ENCODE measurements at places on chromosomes 1 and 21.

DNA sequence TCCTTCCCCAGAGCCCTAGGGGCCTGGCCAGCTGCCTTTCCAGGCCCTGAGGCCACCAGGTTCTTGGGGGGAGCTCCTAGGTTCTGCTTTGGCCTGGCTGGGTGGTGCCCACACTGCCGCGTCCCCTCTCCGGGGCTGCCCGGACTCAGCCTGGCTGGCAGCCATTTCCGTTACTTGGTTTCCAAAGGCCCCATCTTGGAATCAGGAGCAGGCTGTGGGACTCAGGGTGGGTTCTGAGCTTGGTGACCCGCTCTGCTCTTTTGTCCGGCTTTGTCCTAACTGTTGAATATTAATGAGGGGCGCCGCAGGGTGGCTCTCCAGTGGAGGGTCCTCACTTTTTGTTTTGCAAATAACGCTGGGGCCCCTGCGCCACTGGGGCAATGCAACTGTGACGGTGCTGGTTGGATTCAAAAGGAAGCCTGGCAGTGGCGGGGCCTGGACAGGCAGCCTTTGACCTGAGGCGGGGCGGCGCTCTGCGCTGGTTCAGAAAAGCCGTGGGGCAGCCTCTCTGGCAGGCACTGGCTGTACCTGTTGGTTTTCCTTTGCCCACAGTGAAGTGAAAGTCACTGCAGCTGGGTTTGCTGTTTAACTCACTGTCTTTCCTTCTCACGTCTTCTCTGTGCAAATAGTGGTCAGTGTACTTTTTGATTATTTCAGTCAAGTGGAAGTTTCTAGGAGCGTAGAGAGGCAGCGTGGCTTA, 20.2 kb downstream of the SKI start:
- no peak for DNase-seq

DNA sequence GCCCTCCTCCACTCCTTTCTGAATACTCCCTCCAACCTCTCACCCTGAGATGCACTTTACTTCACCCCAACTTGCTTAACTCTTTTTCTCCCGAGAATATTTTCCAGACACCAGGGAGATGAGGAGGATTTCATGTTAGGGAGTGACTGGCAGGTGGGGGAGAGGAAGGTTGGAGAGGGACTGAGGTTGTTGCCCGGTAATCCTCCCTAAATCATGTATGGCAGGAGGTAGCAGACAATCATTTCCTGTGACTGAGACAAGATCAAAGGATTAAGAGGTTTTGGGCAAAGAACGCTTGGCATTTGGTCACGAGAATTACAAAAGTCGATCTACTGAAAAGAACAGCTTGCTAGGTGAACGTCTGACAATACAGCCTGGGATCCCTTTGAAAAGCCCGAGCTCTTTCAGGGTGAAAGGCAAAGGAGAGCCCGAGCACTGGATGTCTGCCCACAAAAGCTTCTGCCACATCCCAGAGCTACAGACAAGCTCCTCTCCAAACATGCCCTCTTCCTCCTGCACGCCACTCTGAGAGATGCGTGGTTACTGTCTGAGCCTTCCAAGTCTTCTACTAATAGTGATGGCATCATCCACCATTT, 154.1 kb downstream of the DAB1 start:
- no peak for DNase-seq

DNA sequence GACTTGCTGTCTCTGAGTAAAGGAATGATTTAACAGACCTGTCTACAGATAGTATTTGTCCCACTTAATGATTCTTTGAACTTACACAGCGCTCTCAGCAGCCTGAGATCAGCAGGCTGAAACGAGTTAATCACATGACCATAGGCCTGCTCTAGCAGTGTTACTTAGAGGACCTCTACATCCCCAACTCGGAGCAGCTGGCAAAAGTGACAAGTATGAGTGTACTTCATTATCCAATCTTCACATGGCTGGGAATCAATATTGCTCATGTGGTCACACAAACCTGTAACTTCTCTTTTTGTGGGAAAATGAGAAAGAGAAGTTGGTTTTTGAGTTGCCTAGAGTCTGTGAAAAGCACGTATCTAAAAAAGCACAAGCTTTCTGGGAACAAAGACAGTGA, 11.4 kb upstream of the ATP13A2 start:
- no peak for DNase-seq

GRCh38 chr1:210700511-210700910, 371.8 kb downstream of the HHAT start:
- DNase-seq: no peak

DNA sequence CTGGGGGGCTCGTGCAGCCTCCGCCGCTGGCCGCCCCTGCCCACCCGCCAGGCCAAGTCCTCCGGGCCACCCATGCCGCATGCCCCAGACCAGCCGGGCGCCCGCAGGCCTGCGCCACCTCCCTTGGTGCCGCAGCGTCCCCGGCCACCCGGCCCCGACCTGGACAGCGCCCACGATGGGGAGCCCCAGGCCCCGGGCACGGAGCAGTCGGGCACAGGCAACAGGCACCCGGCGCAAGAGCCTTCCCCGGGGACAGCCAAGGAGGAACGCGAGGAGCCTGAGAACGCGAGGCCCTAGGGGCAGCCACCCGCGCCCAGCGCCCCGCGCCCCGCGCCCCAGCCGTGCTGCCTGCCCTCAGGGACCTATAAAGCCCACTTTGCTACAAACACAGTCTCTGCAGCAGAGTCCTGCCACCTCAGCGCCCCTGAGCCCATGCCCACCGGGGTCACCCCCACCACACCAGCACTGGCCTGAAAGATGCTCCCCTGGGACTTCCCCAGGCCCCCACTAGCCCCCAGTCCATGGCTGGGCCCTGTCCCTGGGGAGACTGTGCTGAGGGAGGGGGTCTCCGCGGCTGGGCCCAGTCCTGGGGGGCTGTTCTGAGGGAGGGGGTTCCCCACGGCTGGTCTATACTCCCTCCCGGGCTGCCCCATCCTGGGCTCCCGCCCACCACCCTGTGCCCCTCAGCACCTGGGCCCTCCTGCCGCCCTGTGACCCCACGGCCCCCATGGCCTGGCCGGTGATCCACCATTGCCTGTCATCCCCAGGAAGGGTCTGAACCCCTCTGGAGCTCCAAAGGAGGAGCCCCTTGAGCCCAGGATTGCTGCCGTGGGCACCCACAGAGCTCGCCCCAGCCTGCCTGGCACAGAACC, 8.6 kb downstream of the TNFRSF18 start:
- DNase-seq: no peak

DNA sequence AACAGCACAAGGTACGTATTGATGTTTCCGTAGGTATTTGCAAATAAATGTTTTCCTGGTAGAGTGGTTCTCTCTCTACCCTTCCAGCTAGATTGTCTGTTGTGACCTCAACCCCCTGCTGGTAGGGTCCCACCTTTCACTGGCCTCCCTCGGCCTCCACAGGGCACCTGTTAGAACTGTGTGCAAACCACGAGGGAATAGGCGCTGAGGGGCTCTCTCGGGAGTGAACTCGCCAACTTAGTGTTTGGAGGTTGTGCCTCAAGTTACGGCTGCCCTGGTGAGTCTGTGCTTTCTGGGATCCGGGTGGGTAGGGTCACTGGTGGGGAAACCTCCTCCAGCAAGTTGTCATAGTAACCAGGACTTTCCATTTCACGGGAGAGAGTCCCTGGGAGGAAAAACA, 204.7 kb upstream of the EDN2 start:
- no peak for DNase-seq

GRCh38 chr1:60847855-60848582, 234.3 kb upstream of the NFIA start:
- DNase-seq: no peak

GRCh38 chr1:24981631-24982005, 51.5 kb upstream of the RUNX3 start:
- DNase-seq: no peak

GRCh38 chr1:157618190-157618589, 20.3 kb upstream of the FCRL4 start:
- DNase-seq: no peak

DNA sequence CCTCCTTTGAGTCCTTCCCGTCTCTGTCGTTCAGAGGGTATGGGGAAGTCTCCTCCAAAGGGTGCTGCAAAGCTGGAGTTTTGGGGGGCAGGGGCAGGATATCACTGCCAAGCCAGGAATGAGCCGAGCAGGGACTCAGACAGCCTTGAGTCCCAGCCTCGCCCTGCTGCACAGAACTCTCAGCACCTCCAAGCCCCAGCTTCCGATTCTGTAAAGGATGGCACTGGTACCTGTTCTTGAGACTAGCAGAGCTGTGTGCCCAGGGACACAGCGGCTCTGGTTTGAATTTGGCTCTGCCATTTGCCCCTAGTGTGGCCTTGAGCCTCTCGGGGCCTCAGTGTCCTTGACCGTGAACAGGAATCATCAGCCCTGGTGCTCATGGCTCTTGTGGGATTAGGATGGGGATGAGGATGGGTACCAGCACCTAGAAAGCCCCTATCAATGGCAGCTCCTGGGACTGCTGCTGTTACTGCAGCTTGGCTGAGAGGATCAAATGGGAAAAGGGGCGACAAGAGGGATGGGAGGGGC, 1.5 kb upstream of the FBLIM1 start:
- no peak for DNase-seq

- DNase-seq: no peak
These were observed 27.0 kb upstream of the PEF1 start for GRCh38 chr1:31671561-31672201.

- DNase-seq: no peak
These were observed 200.7 kb downstream of the LHX8 start for GRCh38 chr1:75334876-75335389.

- no peak for DNase-seq
These were observed 73.4 kb upstream of the EDN2 start for GRCh38 chr1:41557751-41558455.

GRCh38 chr1:84991097-84991920, 5.6 kb downstream of the MCOLN2 start:
- no peak for DNase-seq

GRCh38 chr1:241802863-241803262, 45.1 kb upstream of the EXO1 start:
- DNase-seq: no peak

DNA sequence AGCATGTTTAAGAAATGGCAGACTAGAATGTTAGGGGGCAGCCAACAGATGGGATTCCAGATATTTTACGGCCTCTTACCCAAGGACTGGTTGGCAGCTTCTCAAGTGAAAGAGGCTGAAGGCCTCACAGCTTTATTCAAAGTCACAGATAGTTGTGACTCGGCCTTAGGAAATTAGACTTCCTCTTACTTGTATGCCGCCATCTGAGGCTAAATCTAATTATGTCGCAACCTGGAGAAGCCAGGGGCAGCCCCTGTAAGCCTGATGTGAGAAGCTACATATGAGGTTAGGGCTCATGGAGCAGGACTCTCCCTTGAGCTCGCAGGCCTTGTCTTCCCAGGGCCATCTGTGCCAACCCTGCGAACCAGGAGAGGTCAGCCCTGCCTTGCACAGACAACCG, 352.5 kb downstream of the HHAT start:
- DNase-seq: no peak

GRCh38 chr1:116230712-116231111, 119.5 kb downstream of the MAB21L3 start:
- DNase-seq: no peak

DNA sequence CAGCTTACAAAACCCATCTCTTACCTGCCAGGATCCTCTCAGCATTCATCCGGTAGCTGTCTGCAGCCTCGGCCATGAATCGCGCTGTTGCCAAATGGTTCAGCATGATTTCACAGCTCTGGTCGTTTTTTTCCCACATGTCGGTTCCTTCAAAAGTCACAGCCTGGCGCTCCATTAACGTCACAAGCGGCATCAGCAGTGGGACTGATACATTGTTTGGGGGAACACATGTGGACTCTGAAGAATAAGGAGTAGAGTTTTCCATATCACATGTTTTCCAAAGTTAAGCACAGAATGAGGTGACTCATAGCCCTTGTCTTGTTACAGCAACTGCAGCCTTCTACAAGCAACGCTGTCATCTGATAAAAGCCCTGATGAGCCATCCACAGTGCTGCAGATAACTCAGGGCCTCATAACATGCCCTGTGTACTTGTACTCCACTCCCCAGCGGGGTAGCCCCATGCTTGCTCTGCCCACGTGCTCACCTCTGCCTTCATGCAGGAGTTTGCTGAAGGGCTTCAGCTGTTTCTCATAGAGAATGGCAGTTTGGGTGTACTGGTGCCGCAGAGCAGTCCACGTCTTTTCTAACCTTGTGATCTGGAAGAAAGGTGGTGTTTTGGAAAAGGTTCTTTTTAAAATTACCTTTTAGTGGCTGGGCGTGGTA, 114.2 kb downstream of the BCAR3 start:
- no peak for DNase-seq

GRCh38 chr1:117051224-117052064, 8.7 kb upstream of the TTF2 start:
- DNase-seq: no peak

GRCh38 chr1:20578062-20578461, 10.8 kb upstream of the CDA start:
- DNase-seq: no peak

- DNase-seq: no peak
These were observed 7.2 kb upstream of the WARS2 start for GRCh38 chr1:119147661-119148090.

- no peak for DNase-seq
These were observed 740.1 kb downstream of the MATN1 start for GRCh38 chr1:29983321-29983720.

Measured in activated CD8-positive, alpha-beta memory T cell treated with anti-CD3 and anti-CD28 coated beads for 1 hour (primary cell).